NCI-H82 (cell line): ENCODE measurements at places on chromosomes 6 and 20.

- DNase-seq = no peak
Measured at GRCh38 chr6:94894300-94894699, 683.0 kb upstream of the MANEA start.

- no peak for DNase-seq
Measured at GRCh38 chr6:52125139-52125538, 37.7 kb upstream of the PKHD1 start.

DNA sequence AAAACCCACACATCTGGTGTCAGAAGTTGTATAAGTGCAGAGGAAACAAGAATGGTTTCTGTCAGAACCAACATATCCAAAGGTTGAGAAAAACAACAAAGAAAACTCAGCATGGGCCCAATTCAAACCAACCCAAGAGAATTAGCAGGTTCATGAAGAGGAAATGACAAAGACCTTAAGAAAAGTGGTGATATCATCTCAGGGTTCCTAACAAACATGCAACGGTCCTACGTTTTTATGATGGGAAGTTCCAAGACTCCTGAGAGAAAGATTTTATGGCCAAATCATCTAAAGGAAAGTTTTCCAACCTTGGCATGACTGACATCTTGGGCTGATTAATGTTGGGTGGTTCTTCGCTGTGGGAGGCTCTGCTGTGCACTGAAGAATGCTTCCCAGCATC, 23.0 kb downstream of the TFB1M start:
- no peak for DNase-seq

DNA sequence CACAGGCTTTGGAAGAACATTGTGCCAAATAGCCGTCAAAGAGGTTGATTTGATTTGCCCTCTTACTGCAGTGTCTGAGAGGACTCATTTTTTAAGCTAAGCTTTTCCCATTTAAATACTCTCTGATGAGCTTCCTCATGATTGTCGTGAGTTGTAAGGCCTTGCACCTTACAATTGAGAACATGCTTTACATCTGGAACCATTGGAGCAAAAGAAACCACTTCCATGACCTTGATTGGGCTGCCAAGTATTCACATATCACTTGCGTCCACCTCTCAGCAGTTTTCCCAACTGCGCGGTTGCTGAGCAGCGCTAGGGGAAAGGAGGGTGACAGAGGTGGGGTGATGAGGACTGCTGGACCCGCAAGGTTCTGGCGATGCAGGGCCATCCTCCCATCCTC, 12.3 kb upstream of the LBP start:
- DNase-seq = no peak

GRCh38 chr20:19114410-19114809, 98.0 kb upstream of the SLC24A3 start:
- DNase-seq = no peak

DNA sequence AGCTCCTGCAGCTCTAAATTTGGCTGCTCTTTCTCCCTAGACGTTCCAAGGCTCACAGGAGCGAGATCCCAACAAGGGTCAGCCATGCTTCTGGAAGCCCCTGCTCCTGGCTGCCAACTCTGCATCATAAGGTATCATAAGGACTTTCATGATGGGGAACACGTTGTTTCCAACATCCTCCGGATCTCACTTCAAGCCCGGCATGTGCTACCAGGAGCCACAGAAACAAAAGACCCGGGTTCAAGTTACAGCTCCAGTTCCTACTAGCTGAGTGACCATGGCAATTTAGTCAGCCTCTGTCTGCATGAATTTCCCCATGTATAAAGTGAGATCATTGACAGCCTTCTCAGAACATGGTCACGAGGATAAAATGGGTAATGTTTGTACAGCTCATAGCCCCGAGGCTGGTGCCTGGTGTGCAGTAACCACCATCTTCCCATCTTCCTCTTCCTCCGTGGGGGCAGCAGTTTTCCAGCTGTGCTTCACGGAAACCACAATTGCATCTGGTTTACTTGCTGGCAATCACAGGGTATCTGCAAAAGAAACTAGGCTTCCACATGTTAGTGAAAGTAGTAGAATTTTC, 209.0 kb upstream of the ECI2 start:
- DNase-seq = no peak

DNA sequence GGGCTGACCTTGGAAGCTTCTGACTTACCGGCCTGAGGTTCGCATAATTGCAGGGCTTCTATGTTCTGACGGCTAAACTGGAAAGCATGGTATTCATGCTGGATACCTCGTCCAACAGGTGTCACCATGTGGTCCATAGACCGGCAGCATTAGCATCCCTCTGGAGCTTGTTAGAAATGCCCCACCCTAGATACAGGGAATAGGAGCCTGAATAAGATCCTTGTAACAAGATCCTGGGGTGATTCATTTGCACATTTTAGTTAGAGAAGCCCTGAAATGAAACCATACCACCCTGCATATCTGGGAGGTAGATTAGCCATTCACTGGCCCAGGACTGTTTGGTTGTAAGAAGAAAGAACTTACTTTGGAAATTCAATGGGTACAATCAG, 77.7 kb downstream of the TMEM170B start:
- no peak for DNase-seq
